Activated CD4-positive, alpha-beta T cell treated with anti-CD3 and anti-CD28 coated beads, Interleukin-2, amount 10 ng/mL, durations not matched to agents 24 days and 14 days (primary cell): ENCODE measurements at places on chromosomes 13 and 19. TPM values are rescaled to one million over a fixed set of nuclear protein-coding genes. Genes with fewer than 3 reads are reported as not detected.

SPIB gene
- 0.91 and 1.6 TPM in 2 replicates for total RNA-seq

CDKN2D gene
- total RNA-seq, result 41.0 and 44.2 TPM in 2 replicates

FKRP gene
- total RNA-seq, result 20.8 and 21.4 TPM in 2 replicates

CYP2A6 gene
- not detected in 2 replicates for total RNA-seq

ELANE gene
- total RNA-seq, result not detected in 2 replicates

YJEFN3 gene
- total RNA-seq, result 11.4 and 14.6 TPM in 2 replicates

KCTD15 gene
- 10.6 and 12.1 TPM in 2 replicates for total RNA-seq

NALCN gene
- total RNA-seq, result not detected in 2 replicates

URAD gene
- total RNA-seq, result not detected in 2 replicates

FCER2 gene
- total RNA-seq, result not detected in 2 replicates

B3GNT8 gene
- total RNA-seq, result 0.37 and 0.83 TPM in 2 replicates

ZNF256 gene
- total RNA-seq, result 3.2 and 3.9 TPM in 2 replicates

ZGLP1 gene
- total RNA-seq, result 2.0 and 2.8 TPM in 2 replicates

CPB2 gene
- not detected in 2 replicates for total RNA-seq

HSH2D gene
- 22.7 and 23.1 TPM in 2 replicates for total RNA-seq

ZNF540 gene
- total RNA-seq, result 0.38 and 0.49 TPM in 2 replicates

KCNN4 gene
- total RNA-seq, result 165 and 172 TPM in 2 replicates

CLEC17A gene
- not detected in 2 replicates for total RNA-seq

IRGC gene
- total RNA-seq, result not detected in 2 replicates

MYO1F gene
- total RNA-seq, result 33.0 and 37.9 TPM in 2 replicates

DAND5 gene
- total RNA-seq, result 0.12 TPM in 1 of 2 replicates, not detected in the other

UNC13A gene
- total RNA-seq, result 0.02 TPM in 2 replicates

ATP13A1 gene
- total RNA-seq, result 85.9 and 89.2 TPM in 2 replicates

POU2F2 gene
- 71.5 and 72.0 TPM in 2 replicates for total RNA-seq

KHSRP gene
- 435 and 461 TPM in 2 replicates for total RNA-seq

DIRAS1 gene
- 0.16 TPM in 1 of 2 replicates, not detected in the other for total RNA-seq

PBX4 gene
- total RNA-seq, result 19.2 and 20.5 TPM in 2 replicates

LSM7 gene
- total RNA-seq, result 190 and 192 TPM in 2 replicates

SERTM1 gene
- 0.07 TPM in 1 of 2 replicates, not detected in the other for total RNA-seq

ARHGAP45 gene
- 176 and 183 TPM in 2 replicates for total RNA-seq

ZNF790 gene
- 5.1 and 6.7 TPM in 2 replicates for total RNA-seq

ZNF625 gene
- total RNA-seq, result 3.0 and 3.7 TPM in 2 replicates

ZNF548 gene
- 10.6 and 12.7 TPM in 2 replicates for total RNA-seq

DACT3 gene
- total RNA-seq, result 3.2 and 3.7 TPM in 2 replicates

C19orf12 gene
- total RNA-seq, result 41.4 and 41.6 TPM in 2 replicates

ZFP36 gene
- total RNA-seq, result 35.7 and 39.9 TPM in 2 replicates

RTBDN gene
- not detected in 2 replicates for total RNA-seq

LACC1 gene
- total RNA-seq, result 2.3 and 2.6 TPM in 2 replicates

ZNF534 gene
- total RNA-seq, result not detected in 2 replicates

RAP2A gene
- 20.8 and 22.1 TPM in 2 replicates for total RNA-seq

AKAP8L gene
- 76.8 and 80.1 TPM in 2 replicates for total RNA-seq

JUNB gene
- total RNA-seq, result 302 and 310 TPM in 2 replicates

PTGIR gene
- total RNA-seq, result 194 TPM in 2 replicates

AP2S1 gene
- 100 and 112 TPM in 2 replicates for total RNA-seq

SLC10A2 gene
- total RNA-seq, result not detected in 2 replicates

POGLUT2 gene
- 13.2 and 15.6 TPM in 2 replicates for total RNA-seq

ATP4A gene
- not detected in 2 replicates for total RNA-seq

SLC15A1 gene
- not detected in 2 replicates for total RNA-seq

SETDB2 gene
- 13.4 and 14.5 TPM in 2 replicates for total RNA-seq

ZNF69 gene
- total RNA-seq, result 0.21 and 0.40 TPM in 2 replicates

CEACAM7 gene
- not detected in 2 replicates for total RNA-seq

ZNF20 gene
- total RNA-seq, result 2.0 and 2.1 TPM in 2 replicates

DNAJC15 gene
- total RNA-seq, result 16.6 and 17.8 TPM in 2 replicates
